ENCODE measurements at places on chromosomes 3 and 15.
A peak's percentile ranks its signal among the peaks of the same experiment; 100 is the strongest.

DNA sequence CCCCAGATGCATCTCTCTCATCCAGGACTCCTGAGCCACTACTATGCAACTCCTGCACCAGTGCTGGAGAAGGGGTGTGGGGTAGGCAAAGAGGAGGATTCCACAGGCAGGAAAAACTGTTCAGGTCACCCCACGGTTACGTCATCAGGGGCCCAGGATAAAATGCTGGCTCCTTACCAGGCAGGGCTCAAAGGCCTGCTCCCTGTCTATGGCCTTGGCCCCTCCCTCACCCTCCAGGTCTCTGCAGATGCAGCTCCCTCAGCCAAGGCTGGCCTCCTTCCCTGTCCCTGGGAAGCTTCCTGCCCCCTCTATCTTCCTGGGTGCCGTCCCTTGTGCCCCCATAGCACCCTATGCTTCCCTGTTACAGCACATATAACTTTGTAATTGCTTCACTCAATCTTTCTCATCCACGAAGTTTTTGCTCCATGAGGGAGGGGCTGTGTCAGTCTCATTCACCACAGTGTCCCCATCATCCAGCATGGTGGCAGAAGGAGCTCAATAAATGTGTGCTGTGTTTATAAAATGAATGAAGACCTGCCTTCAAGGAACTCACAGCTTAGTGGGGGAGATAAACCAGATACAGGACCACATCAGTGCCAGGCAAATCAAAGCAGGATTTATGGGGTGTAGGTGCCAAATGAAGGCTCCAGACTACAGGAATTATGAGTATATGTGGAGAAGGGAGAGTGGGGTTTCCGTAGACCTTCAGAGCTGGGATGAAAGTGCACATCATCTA, 18.6 kb downstream of the KBTBD13 start:
- DNase-seq, result no peak

DNA sequence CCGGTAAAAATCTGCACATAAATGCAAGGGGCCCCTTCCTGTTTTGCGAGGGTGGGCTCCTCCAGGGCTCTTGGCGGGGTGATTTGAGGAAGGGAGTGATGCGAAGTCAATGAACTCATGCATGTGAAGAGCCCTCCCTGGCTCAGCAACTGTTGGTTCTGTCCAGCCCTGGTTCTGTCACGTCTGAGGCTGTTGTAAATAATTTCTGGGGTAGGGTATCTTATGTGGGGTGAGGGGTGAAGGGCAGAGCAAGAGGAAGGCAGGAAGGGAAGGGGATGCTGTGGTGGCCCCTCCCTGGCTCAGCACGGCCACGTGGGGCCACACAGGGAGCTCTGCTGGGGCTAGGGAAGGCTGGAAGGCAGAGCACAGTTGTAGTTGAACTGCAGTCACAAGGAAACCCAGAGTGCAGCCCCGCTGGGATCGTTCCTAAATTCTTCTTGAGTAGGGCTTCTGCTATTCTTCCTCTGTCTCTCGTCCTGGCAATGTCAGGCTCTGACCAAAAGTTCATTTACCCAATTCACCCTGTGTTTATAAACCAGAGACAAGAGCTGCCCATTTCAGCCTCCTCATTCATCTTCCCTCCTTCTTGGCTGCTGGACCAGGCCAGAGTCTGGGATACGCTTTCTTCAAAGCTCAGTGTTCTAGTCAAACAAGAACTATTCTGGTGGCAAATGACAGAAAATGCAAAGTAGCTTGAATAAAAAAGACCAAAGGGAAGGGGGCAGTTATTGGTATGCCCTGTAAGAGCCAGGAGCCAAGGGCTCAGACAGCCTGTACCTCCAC, 14.8 kb upstream of the TOPBP1 start:
- DNase-seq, result no peak

DNA sequence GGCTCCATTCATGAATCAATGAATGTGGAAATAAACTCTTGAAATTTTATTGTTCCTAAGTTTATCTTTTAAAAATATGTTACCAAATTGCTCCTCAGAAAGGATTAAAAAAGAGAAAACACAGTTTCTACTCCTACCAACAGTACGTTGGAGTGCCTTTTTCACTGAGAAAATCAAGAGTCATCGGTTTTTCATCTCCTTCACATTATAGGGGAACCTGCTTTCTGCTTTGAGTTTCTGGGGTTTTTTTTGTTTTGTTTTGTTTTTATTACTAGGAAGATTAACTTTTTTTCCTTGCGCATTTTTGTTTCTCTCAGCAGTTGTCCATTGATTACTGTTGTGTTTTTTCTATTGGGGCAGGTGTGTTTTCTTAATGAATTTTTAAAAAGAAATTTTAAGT, 3.5 kb downstream of the ARL13B start:
- no peak for DNase-seq

- DNase-seq, result no peak
These were observed 93.1 kb downstream of the DNASE1L3 start for GRCh38 chr3:58117561-58118181.

GRCh38 chr3:143123353-143123984, 3.9 kb downstream of the CHST2 start:
- no peak for DNase-seq

DNA sequence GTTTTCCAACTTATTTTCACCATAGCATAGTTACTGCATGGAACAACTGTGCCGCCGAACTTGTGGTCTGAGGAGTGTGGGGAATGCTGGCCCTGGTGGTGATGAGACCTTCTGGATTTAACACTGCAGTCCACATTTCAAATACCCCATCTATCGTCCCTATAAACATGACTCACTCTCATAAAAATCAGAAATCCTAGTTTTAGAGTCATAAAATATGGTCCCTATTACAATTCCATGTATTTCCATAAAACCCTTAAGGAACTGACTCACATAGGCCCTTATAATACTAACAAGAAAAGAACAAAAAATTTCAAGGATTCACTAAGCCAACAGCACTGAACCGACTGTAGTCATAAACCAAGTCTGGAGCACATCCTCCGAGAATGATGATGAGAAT, 147.2 kb downstream of the FOXP1 start:
- DNase-seq, result no peak

GRCh38 chr3:14508966-14509795, 31.0 kb downstream of the GRIP2 start:
- peak; percentile 25 for DNase-seq

Data from CD8-positive, alpha-beta T cell (primary cell).